ENCODE measurements at places on chromosomes 11 and 22.

GRCh38 chr11:111726301-111726713, 39.9 kb downstream of the PPP2R1B start:
- no peak for DNase-seq

DNA sequence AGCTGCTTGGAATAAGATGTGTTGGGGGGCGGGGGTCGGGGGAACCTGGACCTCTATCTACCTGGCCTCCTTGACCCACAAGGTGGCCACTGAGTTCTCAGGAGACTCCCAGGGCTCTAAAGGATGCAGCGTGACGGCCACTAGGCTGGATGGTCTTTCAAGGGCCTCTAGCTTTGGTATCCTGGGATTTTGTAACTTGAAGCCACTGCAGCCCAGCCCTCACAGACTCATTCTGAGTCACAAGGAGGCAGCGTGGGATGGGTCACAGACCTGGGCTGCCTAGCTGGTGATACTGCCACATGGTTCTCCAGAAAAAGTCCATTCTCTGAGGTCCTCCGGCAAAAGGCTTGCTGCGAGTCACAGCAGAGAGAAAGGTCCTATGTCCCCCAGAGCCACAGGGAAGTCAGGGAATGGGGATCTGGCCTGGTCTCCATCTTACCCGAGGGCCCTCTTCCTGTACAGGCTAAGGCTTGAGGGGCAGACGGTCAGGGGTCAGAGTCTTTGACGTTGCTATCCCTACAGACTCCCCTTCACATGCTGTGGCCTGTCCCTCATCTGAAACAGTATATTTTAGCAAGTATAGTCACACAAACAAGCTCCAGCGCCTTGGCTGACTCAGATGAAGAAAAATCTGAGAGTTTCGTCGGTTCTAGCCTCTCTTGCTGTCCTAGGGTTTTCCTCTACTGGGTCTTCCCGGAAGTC, 52.4 kb downstream of the KCNC1 start:
- no peak for DNase-seq

- no peak for DNase-seq
Observed at GRCh38 chr11:129314371-129314770, 61.3 kb upstream of the BARX2 start.

DNA sequence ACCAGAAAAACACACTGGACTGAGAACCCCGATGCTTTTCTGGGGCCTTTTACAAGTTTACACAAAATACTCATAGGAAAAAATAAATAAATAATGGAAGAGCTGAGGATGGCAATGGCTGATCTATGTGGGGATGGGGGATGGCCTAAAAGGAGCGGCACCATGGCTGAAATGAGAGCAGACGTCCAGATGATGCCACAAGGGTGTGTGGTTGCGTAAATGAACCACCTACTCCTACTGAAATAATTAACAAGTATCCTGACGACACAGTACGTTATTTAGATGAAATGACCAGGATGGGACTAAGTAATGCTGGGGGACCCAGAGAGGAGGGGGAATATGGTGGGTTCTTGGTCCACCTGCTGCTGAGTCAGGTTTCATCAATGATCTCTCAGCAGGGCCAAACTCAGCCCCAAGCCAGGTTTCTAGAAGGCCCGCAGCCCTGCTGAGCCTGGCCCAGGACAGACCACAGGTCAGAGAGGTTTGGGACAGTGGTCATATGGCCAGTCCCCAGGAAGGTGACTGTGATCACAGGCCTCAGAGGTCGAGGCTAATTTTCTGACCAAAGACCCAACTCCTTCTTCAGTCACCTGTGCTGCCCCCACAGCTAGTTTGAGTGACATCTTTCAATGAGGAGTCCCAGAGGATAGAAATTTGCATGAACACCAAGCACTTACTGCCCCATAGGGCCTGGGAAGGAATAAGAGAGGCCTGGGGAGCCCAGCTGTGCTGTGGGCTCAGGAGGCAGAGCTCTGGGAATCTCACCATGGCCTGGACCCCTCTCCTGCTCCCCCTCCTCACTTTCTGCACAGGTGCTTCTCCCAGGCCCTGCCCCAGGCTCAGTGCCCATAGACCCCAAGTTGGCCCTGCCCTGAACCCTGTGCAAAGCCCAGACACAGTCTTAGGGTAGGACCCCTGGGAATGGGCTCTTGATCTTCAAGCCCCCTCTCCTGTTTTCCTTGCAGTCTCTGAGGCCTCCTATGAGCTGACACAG, 76.3 kb upstream of the IGLL5 start:
- DNase-seq = no peak

GRCh38 chr22:50694099-50694605, 21.5 kb downstream of the SHANK3 start:
- no peak for DNase-seq

DNA sequence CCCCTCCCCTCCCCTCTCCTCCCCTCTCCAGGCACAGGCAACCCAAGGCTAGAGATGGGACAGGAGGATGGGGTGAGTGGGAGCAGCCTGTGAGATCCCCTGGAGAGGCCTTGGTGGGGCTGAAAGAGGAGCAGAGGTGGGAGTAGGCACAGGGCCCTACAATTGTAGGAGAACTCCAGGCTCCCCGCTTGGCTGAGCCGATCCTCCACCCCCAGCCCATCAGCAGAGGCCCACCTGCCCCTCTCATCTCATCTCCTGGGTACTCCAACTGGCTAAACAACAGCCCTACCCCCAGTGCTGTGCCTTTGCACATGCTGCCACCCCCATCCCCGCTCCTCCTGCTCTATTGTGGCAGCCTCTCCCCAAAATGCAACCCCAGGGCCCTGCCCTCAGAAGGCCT, 52.0 kb upstream of the A4GALT start:
- no peak for DNase-seq

DNA sequence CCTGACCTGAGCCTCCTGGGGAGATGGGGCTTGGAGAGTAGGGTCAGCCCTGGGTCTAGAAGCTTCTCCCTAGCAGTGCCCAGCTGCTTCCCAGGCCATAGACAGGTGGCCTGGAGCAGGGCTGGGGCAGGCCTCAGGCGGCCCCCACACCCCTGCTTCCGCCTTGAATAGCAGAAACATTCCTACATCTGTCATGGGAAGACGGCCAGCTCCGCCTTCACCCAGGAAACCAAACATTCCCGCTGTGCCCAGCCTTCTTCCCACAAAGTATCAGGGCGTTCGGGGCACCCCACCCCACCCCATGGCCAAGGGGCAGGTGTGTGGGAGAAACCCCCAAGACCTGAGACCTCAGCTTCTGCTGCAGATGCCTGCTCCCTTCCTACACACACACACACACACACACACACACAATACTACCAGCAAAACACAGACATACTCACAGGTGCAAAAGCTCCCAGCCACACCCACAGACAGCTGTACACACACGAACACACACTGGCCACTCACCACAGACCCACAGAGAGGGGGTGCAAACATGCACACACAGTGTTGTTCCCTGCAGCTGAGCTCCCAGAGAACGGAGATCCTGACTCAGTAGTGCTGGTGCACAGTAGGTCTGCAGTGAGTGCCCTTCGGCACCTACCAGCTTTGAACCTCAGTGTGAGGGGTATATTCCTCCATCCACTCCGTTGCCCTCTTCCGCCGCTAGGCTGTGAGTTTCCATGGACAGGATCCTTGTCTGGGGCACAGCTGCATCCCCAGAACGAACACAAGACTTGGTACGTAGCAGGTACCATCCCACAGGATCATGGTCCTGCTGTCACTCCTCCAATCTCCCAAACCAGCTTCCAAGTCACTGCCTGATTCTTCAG, 37.4 kb downstream of the PDGFB start:
- DNase-seq = no peak

- DNase-seq = no peak
Observed at GRCh38 chr22:28506150-28506535, 173.5 kb downstream of the TTC28 start.

GRCh38 chr11:12793506-12793905, 119.3 kb downstream of the TEAD1 start:
- no peak for DNase-seq
